ENCODE measurements at places on chromosomes 4 and X.

DNA sequence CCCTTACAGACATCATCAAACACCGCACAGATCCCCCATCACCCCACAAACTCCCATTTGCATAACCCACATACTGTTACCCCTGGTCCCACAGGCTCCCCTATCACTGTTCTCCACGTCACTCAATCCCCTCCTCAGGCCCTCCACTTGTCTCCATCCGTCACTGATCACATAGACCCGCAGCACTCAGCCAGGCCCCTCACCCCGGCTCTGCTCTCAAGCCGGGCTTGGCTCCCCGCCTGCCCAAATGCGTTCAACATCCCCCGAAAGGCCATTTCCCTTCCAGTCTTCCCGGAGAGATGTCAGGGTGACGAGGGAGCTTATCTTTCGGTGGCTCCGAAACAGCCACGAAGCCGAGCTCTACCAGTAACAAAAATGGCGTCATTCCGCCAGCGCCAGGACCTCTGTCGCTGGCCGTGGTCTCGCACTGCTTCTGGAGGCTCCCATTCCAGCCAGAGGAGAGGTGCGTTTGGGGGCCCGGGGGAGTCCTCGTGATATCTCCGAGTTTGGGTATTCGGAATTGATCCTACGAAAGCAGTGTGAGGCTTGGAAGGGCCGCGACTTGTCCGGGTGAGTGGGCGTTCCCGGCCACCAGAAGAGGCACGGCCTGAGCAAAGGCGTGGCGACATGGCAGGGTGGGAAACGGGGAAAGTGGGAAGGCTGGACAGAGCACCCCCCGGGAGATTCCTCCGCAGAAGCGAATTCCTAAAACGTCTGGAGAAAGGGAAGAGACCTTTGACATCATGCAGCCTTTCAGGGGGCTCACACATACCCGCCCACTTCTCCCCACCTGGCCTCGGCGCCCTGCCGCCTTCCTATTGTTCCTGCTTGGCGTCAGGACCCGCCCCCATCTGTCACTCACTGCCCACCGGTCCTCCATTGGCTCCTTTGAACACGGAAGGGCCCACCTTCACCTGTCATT is at the start of gene ZNF630:
ZNF630 (minus strand) TSS at position 577 of the 922 bp plus-strand sequence. CDS start 4,754 bp downstream, outside the sequence.
- DNase-seq: peak; percentile 8

GRCh38 chr4:125975861-125976397 is 661.2 kb downstream of the FAT4 start:
- no peak for DNase-seq

DNA sequence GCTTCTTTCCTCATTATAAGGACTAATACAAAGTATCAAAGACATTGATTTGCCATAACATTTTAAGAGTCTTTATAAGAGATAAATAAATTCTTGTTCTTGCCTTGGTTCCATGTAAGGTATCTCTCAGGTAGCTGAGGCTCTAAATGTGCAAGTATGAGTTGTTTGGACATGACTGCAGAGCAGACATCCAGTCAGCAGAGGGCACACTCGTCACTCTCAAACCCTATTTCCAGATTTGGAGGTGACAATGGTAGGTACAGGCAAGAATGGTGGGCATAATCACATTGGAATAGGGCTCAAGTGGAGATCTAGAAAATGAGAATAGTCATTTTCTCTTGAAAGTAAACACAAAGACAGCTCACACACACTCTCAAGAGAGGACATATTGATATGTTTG is 133.3 kb upstream of the ZIC3 start:
- no peak for DNase-seq

DNA sequence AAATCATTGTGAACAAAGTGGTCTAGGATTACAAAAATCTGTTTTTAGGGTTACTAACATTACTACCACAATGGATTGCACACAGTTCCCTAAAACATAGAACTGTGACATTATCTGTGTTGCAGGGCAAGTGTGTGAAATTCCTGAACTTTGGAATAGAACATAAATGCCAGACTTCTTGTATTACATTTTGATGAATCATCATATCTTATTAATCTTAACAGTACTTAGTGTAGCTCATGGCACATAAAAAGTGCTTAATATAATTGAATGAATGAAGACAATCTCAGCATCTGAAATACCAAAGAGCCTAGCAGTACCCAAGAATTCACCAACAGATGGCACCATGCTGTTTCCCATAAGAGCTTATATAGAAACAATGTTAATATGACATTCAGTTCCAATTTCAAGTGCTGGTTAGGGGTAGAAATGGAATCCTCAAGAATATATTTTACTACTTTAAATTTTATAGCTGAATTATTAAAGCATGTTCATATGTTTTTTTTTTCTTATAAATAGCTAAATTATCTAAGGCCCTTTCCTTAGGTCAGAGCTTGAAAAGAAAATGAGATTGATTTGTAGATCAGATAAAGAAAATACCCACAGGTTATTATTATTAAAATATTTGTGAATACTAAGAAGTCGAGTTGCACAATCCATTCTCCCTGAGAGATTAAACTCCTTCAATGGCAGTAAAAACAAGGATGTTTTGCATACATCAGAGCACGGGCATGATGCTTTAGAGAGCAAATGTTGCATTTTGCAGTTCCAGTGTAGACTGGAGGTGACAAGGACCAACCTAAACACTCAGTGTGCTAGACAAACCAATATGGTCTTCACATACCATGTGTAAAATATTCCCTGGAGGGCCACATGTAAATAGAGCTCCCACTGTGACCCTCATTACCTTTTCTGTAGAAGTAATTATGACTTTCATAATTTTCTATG is 25.7 kb upstream of the SHISA3 start:
- no peak for DNase-seq

DNA sequence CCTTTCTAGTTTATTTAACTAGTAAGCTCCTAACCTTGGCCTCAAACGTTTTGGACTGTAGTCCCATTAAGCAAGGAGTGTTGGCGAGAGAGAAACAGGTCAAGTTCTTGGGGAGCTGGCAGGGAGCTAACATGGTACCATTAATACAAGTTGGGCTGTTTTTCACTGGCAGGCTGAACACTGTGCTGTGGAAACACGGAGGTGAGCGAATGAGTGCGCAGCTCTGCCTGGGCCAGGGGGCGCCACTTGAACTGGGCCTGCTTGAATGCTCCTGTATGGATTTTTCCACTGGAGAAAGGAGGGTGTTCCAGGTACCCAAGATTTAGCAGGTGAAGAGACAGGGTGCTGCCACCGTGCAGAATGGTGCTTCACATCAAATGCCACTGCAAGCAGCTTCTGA is 7.4 kb upstream of the SMS start:
- no peak for DNase-seq

- DNase-seq: no peak
Observed at GRCh38 chr4:2943364-2944090, 19.7 kb downstream of the NOP14 start.

DNA sequence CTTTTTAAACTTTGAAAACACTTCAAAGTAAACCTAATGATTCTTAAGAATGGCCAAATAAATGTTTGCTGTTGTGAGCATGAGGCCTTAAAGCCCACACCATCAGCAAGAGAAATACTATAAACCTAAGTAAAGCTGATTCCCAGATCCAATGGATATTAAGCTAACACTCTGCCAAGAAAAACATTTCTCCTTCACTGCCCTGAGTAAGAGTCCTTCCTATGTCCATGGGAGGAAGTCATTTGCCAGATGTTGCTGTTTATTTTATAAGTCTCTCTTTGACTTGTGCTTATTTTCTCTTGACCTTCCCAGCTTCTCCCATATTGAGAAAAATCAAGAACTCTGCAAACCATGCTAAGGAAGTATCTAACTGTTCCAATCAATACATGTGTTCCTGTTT is 154.3 kb upstream of the EDNRA start:
- no peak for DNase-seq

DNA sequence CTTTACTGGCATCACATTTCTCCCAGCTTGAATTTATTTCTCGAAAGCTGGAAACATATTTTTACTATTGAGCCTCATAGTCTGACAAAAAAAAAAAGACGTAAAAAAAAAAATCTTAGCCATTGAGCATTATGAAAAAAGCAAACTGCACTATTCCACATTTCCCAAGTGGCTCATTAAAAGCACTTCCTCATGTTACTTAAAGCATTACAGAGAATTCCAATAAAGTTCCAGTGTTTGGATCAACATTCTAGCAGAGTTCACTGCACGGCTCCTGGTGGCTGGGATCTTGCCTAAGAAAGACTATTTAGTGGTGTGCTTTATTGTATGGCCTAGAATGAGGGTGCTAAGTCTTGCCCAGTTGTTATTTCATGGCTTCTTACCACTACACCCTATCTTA is 476.2 kb downstream of the PPARGC1A start:
- DNase-seq: no peak

GRCh38 chr4:44425614-44426208 is 22.9 kb downstream of the KCTD8 start:
- no peak for DNase-seq

DNA sequence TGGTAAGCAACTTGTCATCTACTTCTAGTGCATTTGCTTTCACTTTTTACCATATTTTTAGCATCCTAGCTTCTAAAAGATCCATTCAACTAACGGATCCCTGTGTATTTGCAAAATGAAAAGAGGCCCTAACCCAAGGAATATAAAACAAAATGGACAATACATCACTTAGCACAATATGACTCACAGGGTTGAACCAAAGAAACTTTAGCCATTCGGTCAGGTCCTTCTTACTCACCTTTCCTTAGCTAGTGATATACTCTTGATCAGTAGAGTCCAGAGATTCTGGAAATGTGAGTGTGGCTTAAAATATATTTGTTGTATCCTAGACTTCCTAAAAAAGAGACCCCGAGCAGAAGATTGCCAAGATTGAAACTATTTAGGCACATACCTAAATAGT is 19.5 kb downstream of the TMPRSS11E start:
- no peak for DNase-seq

DNA sequence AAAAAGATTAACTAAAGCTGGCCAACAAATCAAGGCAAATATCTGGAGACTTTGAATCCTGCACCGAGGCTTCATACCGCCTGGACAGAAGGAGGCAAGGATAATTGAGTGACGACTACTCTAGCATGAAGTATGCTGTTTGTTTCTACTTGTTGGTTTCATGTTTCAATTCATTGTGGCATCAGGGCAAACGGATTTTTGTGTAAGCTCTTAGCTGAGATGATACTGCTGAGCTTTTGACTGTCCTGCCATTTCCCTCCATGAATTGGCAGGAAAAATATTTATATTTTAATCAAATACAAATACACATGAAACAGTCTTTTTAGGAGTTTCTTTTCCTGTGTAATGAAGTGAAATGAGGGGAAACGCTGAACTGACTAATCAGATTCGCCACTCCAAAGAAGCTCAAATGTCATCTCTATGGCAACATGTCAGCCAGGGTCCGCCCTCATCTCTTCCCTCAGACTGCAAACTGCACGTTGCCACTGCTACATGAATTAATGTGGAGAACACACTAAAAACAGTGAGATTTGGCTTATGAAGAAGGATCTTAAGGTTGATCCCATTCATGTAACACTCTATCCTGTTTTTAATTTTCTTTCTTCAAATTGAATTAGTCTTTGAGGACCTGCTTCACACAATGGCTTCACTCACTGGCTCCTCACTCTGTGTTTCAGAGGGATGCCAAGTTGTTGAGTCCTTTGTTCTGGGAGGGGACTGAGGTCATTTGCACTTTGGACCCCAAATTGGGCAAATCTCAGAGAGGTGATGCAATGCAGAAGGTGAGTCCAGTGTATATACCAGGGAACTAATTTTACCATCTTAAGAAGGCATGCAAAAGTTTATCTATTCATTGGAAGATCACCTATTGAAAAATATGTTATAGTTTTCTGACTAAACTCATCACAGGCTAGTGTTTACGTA is 149.6 kb upstream of the MID1 start:
- no peak for DNase-seq

Measured in CD8-positive, alpha-beta memory T cell (primary cell).